Umbilical cord (tissue), 2 donors: ENCODE measurements at places on chromosomes 1 and 21. TPM values are rescaled to one million over a fixed set of nuclear protein-coding genes. Genes with fewer than 3 reads are reported as not detected.

Gene ASCL5
- total RNA-seq, result not detected

Gene LEMD1
- not detected for total RNA-seq

Gene FCGR3B
- 5.5 TPM for total RNA-seq

Gene RPAP2
- 13.2 TPM for total RNA-seq

Gene CHRM3
- 6.0 TPM for total RNA-seq

Gene OR2T11
- total RNA-seq, result 0.48 TPM

Gene TINAGL1
- 371 TPM for total RNA-seq

Gene NPPA
- not detected for total RNA-seq

Gene TSPAN2
- total RNA-seq, result 28.2 TPM

Gene NBPF4
- 0.96 TPM for total RNA-seq

Gene VANGL2
- total RNA-seq, result 1.9 TPM

Gene CD1C
- not detected for total RNA-seq

Gene DEPDC1
- 10.8 TPM for total RNA-seq

Gene TCP10L
- total RNA-seq, result not detected

Gene RPTN
- 1.7 TPM for total RNA-seq

Gene GREM2
- 4.8 TPM for total RNA-seq

Gene FBXO28
- 37.3 TPM for total RNA-seq

Gene ERO1B
- 7.0 TPM for total RNA-seq

Gene KCNJ15
- total RNA-seq, result 4.8 TPM

Gene PRKAA2
- total RNA-seq, result 4.8 TPM
